ENCODE measurements at places on chromosomes 11 and 22. TPM values are rescaled to one million over a fixed set of nuclear protein-coding genes. Genes with fewer than 3 reads are reported as not detected.

- H3K36me3 ChIP-seq = no peaks in the 10 kb centered on the region
- H3K4me3 ChIP-seq = no peak overlapping the region
- no peak for DNase-seq
- no peak overlapping the region for H3K27ac ChIP-seq
- no peaks in the 10 kb centered on the region for H3K4me1 ChIP-seq
- H3K27me3 ChIP-seq = peaks cover 5% of the 10 kb centered on the region
Observed at GRCh38 chr22:43736651-43737050, 75.5 kb downstream of the EFCAB6 start.

GRCh38 chr11:134469627-134470026 lies 57.6 kb upstream of the B3GAT1 start:
- H3K27ac ChIP-seq = no peak overlapping the region
- no peaks in the 10 kb centered on the region for H3K4me1 ChIP-seq
- H3K4me3 ChIP-seq = no peak overlapping the region

UVRAG gene
- 94.0 TPM for polyA plus RNA-seq

GRCh38 chr11:74641289-74641688 lies 48.9 kb downstream of the POLD3 start:
- peaks cover 14% of the 10 kb centered on the region for H3K36me3 ChIP-seq
- no peaks in the 10 kb centered on the region for H3K4me1 ChIP-seq
- DNase-seq = no peak

DNA sequence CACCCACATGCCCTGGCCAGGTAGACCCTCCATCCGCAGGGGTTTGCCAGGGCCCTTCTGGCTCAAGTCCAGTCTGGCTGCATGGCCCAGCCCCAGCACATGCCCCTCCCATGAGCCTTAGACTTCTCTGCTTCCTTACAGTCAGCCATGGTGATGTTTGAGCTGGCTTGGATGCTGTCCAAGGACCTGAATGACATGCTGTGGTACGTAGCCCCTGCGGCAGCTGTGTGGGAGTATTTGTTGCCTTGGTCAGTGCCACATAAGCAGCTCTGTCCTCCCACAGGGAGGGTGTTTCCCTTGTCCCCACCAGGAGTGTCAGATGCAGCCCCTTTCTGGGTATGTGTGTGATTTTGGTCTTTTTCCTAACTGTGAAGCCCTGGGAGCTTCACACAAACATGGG lies 17.5 kb downstream of the CDC45 start:
- no peaks in the 10 kb centered on the region for H3K36me3 ChIP-seq
- H3K4me1 ChIP-seq = no peaks in the 10 kb centered on the region
- H3K4me3 ChIP-seq = no peak overlapping the region
- H3K27ac ChIP-seq = no peak overlapping the region
- no peak for DNase-seq

DNA sequence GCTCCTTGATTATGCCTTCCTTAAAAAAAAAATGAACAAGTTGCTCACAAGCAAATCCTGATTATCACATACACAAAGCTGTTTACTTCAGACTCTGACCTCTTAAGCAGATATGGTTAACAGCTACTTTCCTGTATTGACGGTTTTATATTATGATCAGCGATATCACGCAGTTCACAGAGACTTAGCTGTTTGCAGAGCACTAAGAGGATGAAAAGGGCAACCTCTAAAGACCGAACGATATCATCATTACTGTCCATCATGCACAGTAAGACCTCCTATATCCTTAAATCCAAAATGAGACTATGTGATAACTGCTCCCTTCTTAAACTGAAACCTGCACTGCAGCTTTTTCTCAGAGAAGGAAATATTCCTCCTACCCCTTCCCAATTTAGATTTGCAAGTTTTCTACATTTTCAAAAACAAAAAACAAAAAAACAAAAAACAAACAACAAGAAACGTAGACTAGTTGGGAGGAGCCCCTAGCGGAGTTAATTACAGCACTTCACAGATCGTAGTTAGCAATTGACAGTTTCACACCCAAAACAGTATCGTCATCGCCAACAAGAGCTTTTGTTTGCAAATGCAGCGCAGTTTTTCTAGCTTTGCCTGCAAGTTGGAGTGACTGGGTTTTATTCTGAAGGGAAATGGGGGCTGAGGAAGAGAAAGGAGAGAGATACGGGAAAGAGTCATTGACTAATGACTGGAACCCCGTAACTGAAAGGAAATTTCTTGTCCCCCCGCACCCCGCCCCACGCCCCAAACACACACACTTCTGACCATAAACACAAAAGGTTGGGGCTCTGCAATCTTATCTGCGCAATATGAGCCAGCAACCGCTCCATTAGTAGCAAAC lies 1.2 kb downstream of the DDX6 start:
- H3K4me1 ChIP-seq = peaks cover 44% of the 10 kb centered on the region
- DNase-seq = no peak
- H3K36me3 ChIP-seq = peaks cover 14% of the 10 kb centered on the region
- H3K27ac ChIP-seq = peak overlapping the region; percentile 99
- H3K27me3 ChIP-seq = no peaks in the 10 kb centered on the region

GRCh38 chr11:65919573-65920371 lies 546 bp downstream of the DRAP1 start:
- H3K27ac ChIP-seq = peak overlapping the region; percentile 89
- no peaks in the 10 kb centered on the region for H3K27me3 ChIP-seq
- no peaks in the 10 kb centered on the region for H3K36me3 ChIP-seq
- H3K4me1 ChIP-seq = peaks cover 54% of the 10 kb centered on the region

DNA sequence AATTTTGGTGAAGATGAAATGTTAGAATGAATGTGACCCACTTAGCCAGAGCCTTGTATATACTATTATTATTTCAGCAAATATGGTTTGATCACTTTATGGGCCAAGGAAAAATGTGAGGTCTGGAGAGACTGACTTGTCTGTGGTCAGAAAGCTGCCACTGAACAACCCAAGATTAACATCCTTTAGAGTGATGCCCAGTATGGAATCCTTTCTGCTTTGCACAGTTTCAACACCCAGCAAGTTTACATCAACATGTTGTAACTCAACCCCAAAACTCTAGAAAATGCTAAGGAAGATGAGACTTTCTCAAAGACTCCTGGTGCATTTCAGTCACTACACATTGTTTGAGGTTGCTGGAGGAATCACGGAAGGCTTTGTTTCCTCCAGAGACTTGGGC lies 107.7 kb downstream of the SNX19 start:
- DNase-seq = no peak
- H3K27ac ChIP-seq = no peak overlapping the region
- H3K4me3 ChIP-seq = no peak overlapping the region

DNA sequence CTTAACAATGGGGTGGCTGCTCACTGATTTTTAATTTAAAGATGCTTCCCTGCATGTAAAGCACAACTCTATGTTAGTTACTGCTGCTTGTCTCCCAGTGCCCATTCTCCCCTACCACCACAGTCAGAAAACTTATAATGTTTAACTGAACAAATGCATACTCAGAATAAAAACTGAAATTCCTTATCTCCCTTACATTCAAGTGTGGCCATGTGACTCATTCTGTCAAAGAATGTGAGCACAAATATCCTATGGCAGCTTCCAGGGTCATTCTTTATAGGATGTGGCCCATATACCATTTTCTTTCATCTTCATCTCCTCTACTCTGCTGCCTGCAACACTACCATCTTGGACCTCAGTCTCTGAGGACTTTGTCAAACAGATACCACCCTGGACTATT lies 374.8 kb downstream of the DYNC2H1 start:
- DNase-seq = no peak
- H3K36me3 ChIP-seq = no peaks in the 10 kb centered on the region
- H3K4me1 ChIP-seq = no peaks in the 10 kb centered on the region
- no peaks in the 10 kb centered on the region for H3K27me3 ChIP-seq
- no peak overlapping the region for H3K27ac ChIP-seq

- no peaks in the 10 kb centered on the region for H3K4me1 ChIP-seq
- no peak overlapping the region for H3K27ac ChIP-seq
- no peak overlapping the region for H3K4me3 ChIP-seq
Observed at GRCh38 chr11:5204787-5205186, 4.3 kb upstream of the OR51V1 start.

GRCh38 chr11:126476266-126476924 lies 120.9 kb downstream of the ST3GAL4 start:
- DNase-seq = no peak
- no peaks in the 10 kb centered on the region for H3K36me3 ChIP-seq
- peaks cover 23% of the 10 kb centered on the region for H3K4me1 ChIP-seq
- no peak overlapping the region for H3K4me3 ChIP-seq

DNA sequence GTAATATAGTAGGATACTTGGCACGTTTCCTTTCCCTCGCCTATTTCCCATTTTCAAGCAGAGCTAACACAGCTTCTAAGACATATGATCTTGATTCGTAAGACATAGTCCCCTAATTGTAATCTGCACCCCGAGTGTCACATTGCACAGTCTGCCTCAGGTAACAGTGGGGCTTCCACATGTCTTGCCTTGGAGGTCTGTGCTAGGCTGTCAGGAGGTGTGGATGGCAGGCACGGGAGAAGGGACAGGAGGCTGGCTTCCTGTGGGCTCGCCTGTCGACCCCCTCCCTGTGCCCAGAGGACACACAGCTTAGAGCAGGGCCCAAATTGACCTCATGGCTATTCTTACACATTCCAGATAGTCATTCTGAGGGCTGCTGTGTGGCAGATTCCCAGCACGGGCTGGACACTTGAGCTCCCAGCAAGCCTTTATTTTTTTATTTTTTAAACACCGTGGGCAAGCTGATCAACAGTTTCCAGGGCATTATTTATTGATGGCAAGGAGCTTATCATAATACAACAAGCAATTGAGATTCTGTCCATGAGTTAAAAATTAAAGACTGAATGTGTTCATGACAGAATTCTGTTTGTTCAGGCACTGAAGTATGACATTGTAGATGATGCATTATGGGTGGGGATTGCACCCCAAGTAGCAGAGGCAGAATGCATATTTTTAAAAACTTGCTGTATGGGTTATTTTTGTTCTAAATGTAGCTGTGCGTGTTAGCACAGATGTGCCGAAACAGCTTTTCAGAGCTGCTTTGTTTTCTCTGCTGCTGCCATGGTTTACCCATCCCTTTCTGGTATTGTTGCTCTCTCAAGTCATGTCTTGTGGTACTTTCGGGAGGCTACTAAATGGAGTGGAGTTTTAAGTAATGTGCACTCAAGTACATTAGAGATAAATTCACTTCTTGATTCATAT lies 113.0 kb downstream of the ATXN10 start:
- H3K36me3 ChIP-seq = peaks cover 6% of the 10 kb centered on the region
- DNase-seq = no peak

FAM181B gene
- polyA plus RNA-seq = not detected

- H3K4me1 ChIP-seq = no peaks in the 10 kb centered on the region
- no peak for DNase-seq
Observed at GRCh38 chr22:48675141-48675829, 1152.4 kb downstream of the BRD1 start.

DNA sequence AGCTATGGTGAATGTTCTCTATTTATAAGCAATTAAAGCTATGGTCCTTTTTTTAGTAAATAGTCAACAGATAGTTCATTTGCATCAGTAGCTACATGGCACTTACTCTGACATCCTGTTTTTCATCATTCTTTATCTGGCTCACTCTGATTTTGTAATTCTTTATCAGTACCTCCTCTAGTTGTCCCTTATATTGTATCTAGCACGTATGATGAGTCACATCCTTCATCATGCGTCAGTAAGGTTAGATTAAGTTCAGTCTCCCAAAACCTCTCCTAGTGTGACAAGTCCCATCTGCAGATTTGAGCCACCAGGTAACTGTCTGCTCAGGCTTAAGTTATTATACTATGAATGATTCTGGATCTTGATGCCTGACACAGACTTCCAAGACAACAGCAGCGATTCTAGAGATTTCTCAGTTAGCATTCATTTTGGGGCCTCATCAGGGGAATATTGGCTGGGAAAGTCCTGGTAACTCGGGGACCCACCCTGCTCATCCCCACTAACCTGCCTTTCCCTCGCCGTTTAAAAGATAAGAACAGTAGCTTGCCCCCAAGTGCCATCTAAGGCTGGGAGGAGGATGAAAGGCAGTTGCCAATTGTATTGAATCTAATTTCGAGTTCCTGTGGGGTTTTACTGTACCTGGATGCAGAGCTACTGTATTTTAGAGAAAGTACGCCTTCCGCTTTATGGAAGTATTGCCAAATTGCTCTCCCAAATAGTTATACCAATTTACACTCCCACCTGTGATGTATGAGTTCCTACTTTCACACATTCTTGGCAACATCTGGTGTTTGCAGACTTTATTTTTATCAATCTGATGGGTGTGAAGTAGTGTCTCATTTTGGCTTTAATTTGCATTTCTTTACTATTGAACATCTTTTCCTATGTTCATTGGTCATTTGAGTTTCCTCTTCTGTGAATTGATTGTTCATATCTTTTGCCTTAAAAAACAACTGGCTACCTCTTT lies 55.9 kb downstream of the ZC3H12C start:
- H3K27ac ChIP-seq = no peak overlapping the region
- H3K4me3 ChIP-seq = no peak overlapping the region
- no peaks in the 10 kb centered on the region for H3K36me3 ChIP-seq
- H3K27me3 ChIP-seq = peaks cover 16% of the 10 kb centered on the region

GRCh38 chr11:126282361-126282735 lies 545 bp upstream of the TIRAP start:
- peaks cover 51% of the 10 kb centered on the region for H3K4me1 ChIP-seq
- H3K36me3 ChIP-seq = no peaks in the 10 kb centered on the region
- DNase-seq = peak; percentile 32
- H3K27ac ChIP-seq = peak overlapping the region; percentile 97
- peak overlapping the region; percentile 98 for H3K4me3 ChIP-seq

- peak; percentile 54 for DNase-seq
- peak overlapping the region; percentile 98 for H3K4me3 ChIP-seq
- H3K27me3 ChIP-seq = peaks cover 7% of the 10 kb centered on the region
Observed at GRCh38 chr11:130068986-130069658, 572 bp upstream of the APLP2 start.

RRP8 gene
- 15.3 TPM for polyA plus RNA-seq

DNA sequence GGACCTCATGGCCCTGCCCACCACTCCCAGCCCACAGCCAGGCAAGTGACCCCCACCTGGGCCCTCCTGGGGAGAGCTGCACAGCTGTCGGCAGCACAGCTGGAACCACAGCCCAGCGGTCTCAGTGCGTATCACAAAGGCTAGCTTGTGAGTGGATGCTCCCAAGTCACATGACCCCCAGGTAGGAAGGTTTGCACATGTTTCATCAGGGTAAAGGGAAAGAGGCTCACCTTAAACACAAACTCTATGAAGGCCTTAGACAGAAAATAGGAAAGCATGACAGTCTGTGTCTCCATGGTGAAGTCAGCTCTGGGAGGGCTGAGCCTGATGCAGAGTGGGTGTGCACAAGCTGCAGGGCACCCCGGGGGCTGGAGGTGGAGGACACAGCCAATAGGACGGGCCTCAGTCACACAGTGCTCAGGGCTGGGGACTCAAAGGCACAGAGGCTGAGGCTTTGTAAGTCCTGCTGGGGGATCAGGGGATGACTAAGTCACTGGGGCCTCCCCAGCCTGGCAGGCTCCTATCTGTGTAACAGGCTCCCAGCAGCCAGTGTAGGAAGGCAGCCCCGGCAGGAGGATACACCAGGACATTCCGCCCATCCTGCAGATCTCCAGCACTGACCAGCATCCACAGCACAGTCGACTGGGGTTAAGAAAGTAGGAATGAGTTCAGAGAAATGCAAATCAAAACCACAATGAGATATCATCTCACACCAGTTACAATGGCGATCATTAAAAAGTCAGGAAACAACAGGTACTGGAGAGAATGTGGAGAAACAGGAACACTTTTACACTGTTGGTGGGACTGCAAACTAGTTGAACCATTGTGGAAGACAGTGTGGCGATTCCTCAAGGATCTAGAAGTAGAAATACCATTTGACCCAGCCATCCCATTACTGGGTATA lies 22.0 kb downstream of the CELSR1 start:
- peaks cover 22% of the 10 kb centered on the region for H3K27me3 ChIP-seq
- no peak overlapping the region for H3K27ac ChIP-seq
- DNase-seq = no peak
- H3K4me1 ChIP-seq = no peaks in the 10 kb centered on the region
- H3K36me3 ChIP-seq = no peaks in the 10 kb centered on the region
- no peak overlapping the region for H3K4me3 ChIP-seq

Measured in naive B cell (primary cell).